ENCODE measurements at places on chromosomes 7 and 10.
A peak's percentile ranks its signal among the peaks of the same experiment; 100 is the strongest.

DNA sequence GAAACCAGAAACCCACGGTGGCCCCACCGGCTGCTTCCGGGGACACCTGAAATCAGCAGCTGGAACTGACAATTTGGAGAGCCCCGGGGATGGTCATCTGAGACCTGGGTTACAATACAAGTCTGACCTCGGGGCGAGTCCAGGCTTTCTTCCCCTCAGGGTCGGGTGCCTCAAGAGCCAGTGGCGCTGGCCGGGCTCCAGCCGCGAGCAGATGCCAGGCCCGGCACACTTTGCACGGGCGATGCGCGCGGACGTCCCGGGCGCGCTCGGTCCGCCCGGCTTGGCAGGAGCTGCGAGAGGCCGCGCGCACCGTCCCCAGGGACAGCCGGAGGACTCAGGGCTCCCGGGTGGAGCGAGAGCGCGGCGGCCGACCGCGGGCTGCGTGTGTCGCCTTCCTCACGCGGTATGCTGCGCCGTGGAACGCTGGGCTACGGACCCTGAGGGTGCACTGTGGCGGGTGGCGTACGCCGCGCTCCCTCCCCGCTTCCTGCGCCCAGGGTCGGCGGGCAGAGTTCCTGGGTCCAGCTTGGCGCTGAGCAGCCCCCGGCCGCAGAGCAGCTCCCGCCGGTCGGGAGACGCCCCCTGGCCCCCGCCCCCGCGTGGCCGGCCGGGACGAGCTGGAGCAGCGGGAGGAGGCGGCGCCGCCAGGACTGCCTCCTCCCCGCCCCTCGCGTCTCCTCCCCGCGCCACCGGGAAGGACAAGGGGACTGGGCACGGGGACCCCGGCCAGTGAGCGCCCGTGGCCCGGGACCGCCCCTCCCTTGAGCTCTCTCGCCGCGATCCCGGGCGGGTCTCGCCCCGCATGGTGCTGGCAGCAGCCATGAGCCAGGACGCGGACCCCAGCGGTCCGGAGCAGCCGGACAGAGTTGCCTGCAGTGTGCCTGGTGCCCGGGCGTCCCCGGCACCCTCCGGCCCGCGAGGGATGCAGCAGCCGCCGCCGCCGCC is at the start of gene RBM20:
Gene RBM20 (plus strand): TSS at position 684 of the 945 bp plus-strand sequence. CDS start 119 bp downstream, at position 803.
- peak; percentile 84 for DNase-seq

DNA sequence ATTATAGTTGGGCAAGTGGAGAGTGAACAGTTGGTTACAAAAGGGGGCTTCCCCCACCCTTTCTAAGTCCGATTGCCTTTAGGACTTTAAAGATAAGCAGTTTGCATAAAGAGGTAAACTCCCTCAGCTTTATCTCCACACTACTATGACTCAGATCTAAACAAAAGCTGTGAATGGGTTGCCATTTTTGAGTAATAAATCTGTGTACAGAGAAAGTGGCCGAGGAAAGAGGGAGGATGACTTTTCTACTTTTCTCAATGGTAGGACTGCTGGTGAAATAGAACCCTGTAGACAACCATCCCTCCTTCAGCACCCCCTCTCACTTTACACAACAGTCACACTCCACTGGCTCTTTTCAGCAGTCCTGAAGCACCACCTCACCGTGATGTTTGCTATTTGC is 71.2 kb downstream of the DNMBP start:
- DNase-seq: no peak

DNA sequence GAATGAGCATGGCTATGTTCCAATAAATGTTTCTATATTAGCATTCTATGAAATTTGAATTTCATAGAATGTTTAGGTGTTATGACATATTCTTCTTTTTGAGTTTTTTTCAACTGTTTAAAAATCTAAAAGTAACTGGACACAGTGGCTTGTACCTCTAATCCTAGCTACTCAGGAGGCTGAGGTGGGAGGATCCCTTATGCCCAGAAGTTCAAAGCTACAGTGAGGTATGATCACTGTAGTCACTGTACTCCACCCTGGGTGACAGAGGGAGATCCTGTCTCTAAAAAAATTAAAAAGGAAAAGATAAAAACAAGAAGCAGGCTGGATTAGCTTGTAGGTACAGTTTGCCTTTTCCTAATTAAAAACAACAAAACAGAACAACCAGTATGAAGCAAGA is 95.1 kb downstream of the NRBF2 start:
- no peak for DNase-seq

DNA sequence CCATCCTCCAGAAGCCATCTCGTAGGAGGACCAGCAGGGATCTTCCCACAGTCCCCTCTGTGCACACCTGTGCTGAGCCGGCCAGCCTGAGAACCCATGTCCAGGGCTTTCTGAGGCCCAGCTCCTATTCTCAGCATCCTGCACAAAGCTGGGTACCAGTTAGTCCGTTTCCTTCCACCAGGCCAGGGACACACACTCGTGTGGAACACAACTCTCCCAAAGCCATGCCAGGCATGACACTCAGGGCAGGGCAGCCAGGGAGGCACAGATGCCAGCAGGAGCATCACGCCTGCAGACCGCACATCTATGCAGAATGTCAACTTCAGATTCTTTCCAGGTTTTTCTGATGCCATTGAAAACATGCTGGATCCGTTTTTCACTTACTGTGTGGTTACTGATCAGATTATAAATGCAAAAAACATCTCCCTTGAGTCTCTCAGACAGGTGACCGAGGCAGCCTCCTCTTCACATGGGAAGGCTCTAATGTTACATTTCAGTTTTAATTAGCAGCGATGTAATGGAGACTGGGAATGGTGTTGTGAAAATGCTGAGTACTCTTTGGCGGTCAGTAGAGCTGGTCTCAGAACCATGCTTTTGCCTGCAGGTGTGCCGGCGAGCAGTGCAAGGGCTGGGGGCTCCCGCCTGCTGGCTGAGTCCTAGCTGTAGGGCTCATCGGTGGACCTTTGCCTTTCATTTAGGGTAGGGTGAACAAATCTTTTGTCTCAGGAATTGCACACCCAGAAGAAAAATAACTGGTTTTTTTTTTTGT is 3.3 kb upstream of the SUN1 start:
- no peak for DNase-seq

All from endodermal cell (in vitro differentiated cells).